EH (cell line): ENCODE measurements at places on chromosomes 7 and 10.

- peak; percentile 88 for DNase-seq
These were observed 128.4 kb upstream of the RSU1 start for GRCh38 chr10:16945593-16945992.

DNA sequence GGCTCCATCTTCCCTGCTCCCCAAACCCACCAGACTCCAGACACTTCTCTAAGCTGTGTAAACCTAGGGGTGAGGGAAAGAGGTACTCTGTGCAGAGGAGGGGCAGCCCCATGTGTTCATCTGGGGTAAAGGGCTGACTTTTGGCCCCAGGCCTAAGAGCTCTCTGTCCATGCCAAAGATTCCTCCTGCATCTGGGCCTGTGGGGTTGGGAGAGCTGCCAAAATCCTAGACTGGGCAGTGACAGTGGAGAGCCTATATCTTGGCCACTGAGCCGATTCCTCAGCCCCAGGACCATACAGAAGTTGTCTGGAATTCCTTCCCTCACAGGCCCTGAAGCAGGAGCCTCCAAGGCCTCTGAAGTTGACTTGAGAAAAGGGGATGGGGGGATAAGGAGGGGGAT, 25.3 kb upstream of the LEP start:
- peak; percentile 89 for DNase-seq

- DNase-seq = no peak
These were observed 5.4 kb upstream of the HKDC1 start for GRCh38 chr10:69214666-69215131.

GRCh38 chr7:134709197-134709596, 62.5 kb downstream of the BPGM start:
- peak; percentile 58 for DNase-seq

DNA sequence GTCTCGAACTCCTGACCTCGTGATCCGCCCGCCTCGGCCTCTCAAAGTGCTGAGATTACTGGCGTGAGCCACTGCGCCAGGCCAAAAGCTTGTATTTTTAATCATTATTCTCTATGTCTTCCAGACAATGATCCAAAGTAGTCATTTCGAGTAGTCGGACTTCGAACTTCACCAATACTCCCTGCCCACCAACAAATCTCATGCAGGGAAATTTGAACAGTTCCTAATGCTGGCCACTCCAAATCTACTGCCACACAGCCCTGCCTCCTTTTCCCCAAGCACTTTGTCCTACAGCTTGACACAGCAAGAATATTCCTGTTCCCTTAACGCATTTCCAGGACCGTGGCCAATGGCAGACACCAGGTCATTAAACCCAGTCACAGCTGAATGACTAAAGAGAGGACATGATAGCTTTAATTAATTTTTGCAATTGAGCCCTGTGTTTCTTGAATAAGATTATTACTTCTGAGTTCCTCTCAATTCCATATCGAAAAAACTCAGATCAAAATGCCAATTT, 142.3 kb upstream of the NRP1 start:
- DNase-seq = no peak

DNA sequence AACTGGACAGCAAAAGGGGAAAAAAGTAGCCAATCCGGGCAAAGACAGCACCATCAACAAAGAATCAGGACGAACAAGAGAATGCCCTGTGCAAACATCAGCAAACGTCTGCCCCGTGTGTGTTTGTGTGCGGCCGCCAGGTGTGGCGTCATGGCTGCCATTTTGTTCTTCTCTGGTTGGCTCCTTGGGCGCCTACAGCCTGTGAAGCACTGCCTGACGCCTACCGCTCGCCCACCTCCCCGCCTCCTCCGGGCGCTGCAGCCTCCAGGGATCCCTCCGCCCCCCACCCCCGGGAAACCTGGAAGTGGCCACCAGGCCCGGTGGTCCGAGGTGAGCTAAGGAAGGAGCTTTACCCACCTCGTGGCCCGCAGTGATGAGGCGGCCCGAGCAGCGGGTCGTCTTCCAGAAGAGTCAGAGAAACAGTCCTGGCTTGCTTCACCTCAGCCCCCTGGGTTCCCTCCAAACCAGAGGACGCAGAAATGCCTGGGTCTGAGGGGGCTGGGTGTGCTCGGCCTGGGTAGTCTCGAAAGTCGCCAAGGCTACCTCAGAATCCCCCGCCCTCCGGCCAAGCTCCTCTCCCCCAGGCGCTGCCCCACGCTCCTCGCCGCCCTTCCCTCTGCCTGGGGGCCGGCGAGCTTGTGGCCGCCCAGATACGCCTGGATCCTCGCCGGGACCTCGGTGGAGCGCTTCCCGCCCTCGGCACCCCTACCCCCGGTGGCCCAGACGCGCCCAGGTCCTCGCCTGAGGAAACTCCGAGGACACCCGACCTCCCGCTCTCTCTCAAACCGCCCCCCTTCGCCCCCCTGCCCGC, 61.8 kb upstream of the IL6 start:
- no peak for DNase-seq

- DNase-seq = peak; percentile 25
These were observed 24.1 kb downstream of the ZNF92 start for GRCh38 chr7:65397730-65398142.

- no peak for DNase-seq
These were observed 9.2 kb downstream of the AGR2 start for GRCh38 chr7:16795624-16796023.

- peak; percentile 57 for DNase-seq
These were observed 86.9 kb upstream of the GATAD1 start for GRCh38 chr7:92360387-92360786.

- no peak for DNase-seq
These were observed 106.4 kb downstream of the CAMK1D start for GRCh38 chr10:12455766-12456165.

DNA sequence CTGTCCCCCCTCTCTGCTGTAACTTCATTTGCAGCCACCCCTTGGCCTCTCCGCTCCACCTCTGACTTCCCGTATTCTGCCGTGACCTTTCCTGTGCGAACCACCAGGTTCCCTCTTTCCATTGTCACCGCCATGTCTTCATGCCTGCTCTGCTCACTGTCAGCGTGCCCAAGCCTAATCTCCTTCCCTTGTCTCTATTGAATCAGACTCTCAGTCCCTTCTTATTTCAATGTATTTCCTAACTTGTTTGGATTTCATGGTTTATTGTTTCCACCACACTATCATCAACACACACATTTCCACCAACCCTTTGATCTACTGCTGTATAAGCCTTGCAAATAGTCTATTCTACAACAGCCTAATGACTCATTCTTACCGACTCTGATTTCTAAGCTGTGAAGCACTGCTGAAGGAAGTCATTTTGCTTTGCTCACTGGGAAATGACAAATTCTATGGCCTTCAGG, 30.0 kb upstream of the INHBA start:
- no peak for DNase-seq

- DNase-seq = peak; percentile 53
These were observed 8.8 kb upstream of the ZC3HAV1 start for GRCh38 chr7:139118234-139118804.

DNA sequence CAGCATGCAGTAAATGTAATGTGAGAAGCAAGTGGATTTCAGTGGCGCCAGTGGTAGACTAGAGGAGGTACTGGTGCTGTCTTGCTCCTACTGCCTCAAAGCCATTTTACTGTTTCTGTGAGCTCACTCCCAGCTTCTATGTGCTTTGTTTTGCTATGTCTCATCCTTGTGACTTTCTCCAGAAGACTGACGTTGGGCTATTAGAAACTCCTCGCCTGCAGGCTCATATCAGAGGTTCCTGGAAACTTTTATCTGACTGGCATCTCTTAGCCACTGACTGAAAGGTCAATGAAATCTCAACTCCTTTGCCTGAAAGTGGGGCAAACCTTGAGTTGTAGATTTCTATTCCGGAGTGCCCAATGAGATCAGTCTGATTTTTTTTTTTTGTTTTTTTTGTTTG, 66.4 kb upstream of the SORCS1 start:
- DNase-seq = no peak

GRCh38 chr7:55129541-55130394, 111.0 kb downstream of the EGFR start:
- peak; percentile 82 for DNase-seq

GRCh38 chr10:36647540-36647939, 477.9 kb upstream of the ANKRD30A start:
- no peak for DNase-seq

DNA sequence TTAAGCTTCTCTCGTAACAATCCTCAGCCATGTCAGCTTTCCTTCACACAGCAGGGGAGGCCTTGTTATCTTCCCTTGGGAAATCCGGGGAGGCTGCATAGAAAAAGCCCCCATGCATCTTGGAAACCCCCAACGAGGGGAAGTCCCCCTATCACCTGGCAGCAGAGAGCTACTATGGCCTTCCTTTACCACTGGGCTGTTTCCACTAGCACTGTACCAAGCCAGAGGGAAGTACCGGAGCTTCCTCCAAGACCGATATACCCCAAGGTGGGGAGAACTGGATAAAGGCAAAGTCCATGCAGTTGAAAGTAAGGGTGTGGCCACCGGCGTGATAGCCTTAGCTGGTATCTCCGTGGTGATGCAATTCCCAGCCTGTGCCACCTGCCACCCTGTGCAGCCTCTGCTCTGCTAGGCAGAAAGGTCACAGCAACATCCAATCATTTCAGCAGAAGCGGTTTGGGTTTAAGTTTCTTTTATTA, 4.4 kb upstream of the CLIP2 start:
- no peak for DNase-seq

- no peak for DNase-seq
These were observed 161.7 kb downstream of the CTTNBP2 start for GRCh38 chr7:117711556-117711955.

DNA sequence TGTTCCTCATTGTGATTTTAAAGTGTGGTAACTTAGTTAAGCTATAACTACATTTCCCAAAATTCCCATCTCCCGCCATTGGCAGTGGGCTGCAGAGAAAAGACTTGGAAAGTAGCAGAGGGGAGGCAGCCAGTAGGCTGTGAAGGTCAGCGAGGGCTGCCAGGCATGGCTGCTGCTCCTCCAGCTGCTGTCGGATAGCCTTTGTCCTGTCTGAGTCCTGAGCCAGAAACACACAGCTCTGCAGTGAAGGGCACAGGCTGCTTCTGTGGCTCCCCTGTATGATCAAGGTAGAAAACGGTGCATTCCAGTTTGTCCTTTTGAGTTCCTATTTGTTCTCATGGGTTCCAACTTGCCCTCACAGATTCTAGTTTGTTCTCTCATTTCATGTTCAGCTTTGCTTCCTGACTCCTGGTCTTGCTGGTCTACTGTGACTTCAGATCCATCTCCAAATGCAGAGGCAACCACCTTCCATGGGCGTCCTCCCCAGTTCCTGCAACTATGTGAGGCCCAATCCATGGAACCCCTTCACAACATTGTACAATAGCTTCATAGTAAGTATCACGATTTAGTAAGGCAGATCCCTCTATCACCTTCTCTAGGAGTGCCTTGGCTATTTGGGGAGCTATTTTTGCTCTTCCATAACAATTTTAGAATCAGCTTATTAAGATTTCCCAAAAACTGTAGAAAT, 31.7 kb downstream of the SYPL1 start:
- no peak for DNase-seq

DNA sequence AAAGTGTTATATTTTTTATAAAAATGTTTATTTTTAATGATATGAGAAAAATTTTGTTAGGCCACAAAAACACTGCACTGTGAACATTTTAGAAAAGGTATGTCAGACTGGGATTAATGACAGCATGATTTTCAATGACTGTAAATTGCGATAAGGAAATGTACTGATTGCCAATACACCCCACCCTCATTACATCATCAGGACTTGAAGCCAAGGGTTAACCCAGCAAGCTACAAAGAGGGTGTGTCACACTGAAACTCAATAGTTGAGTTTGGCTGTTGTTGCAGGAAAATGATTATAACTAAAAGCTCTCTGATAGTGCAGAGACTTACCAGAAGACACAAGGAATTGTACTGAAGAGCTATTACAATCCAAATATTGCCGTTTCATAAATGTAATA, 64.8 kb upstream of the CAPZA2 start:
- DNase-seq = no peak

DNA sequence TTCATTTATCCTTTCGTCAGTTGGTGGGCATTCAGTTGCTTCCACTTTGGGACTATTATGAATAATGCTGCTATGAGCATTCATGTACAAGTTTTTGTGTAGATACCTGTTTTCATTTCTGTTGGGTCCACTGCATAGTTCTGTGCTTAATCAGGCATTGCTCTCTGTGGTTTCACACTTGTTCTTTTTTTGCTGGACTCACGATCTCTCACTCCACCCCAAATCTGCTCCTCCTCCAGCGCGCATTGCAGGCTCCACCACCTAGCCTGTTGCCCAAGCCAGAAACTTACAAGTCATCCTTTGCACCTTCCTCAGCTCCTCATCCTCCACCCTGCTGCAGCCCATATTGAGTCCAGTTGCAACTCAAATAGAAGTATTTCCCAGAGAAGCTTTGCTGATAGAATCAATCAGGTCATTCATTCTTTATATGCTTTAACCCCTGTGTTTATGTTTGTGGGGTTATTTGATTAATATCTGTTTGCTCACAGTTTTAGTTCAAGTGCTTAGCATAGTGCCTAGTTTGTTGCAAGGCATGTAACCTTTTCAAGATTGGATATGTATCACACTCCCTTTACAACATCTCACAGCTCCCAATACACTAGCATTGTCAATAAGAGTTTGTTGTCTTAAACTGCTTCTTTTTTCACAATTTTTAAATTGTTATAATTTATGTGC, 16.6 kb upstream of the AFAP1L2 start:
- DNase-seq = no peak

DNA sequence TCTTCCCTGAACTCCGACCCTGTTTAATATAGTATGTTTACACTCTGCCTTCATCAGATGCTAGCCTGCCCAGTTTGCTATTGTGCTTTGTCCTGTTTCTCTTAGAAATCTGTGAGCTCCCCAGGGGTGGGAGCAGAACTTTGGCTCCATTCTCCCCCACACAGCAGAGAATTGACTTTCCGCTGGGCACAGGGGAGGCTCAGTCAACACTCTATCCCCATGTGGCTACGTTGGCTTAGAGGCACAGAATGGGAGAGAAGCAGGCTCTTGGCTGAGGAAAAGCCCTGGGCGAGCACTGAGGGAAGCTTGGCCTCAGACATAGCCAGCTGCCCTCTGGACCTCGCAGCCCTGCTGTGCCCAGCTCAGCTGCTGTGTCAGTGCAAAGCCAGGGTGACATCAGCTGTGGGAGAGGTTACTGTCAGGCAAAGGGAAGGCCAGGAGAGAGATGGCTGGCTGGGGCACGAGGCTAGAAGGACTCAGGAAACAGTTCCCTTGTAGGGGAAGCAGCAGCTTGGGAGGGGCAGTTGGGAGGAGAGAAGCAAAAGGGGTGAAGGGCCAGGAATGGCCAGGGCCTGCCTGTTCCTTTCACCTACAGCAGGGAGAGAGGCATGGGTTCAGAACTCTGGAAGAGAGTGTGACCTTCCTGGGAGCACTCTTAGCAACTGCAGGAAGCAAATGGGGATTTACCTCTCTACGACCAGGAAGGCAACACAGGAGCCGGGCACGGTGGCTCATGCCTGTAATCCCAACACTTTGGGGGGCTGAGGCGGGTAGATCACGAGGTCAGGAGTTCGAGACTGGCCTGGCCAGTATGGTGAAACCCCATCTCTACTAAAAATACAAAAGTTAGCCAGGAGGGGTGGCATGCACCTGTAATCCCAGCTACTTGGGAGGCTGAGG, 5.8 kb upstream of the SCD start:
- DNase-seq = no peak

- peak; percentile 34 for DNase-seq
These were observed 254.5 kb downstream of the AHR start for GRCh38 chr7:17552952-17553351.
